ENCODE measurements at places on chromosomes 6 and 20. TPM values are rescaled to one million over a fixed set of nuclear protein-coding genes. Genes with fewer than 3 reads are reported as not detected.

The COX4I2 gene
- not detected for total RNA-seq

DNA sequence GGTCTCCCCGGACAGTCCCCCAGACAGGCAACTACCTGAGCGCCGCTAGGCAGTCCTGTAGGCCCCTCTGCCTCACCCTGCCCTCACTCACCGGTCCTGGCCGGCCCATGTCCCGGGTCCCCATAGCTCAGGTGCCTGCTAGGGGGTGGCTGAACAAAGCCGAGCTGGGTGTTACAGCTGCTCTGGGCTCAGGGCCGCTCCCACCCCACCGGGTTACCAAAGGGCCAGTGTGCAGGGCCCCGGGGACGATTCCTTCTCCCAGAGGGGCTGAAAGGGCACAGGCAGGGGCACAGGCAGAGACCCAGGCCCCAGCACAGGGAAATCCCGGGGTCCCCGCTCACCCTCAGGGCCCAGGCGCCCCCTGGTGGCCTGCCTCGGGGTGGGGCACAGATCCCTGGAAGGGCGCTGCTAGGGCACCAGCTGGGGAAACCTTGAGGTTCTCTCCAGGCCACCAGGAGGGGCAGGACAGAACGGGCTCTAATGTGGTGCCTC, 118.4 kb downstream of the GRM4 start:
- peak; percentile 76 for DNase-seq
- no peaks in the 10 kb centered on the region for H3K27me3 ChIP-seq
- no peaks in the 10 kb centered on the region for H3K36me3 ChIP-seq
- no peak overlapping the region for H3K4me3 ChIP-seq

- no peak for DNase-seq
- H3K4me3 ChIP-seq = no peak overlapping the region
- H3K27me3 ChIP-seq = no peaks in the 10 kb centered on the region
- H3K36me3 ChIP-seq = no peaks in the 10 kb centered on the region
These were observed 11.9 kb upstream of the NSFL1C start for GRCh38 chr20:1478566-1478965.

DNA sequence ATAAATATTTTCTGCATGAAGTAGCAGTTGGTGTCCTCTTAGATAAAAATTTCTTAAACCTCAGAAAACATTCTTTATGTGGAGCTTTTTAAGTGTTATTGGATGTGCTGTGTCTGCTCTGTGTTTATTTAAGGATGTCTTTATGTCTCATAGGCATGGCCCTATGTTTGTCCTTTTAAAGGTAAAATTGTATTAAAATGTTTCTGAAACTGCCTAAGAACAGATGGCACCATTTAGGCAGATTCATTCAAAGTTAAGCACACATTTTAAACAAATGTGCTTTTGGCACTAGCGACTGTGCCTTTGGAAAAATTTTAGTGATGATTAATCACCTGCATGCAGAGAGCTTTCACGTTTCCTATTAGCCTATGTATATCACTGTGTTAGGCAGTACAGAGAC, 125.2 kb downstream of the KIF6 start:
- H3K27me3 ChIP-seq = no peaks in the 10 kb centered on the region
- H3K4me1 ChIP-seq = no peaks in the 10 kb centered on the region
- no peak for DNase-seq
- H3K36me3 ChIP-seq = no peaks in the 10 kb centered on the region

GRCh38 chr6:87396595-87397392, 11.0 kb upstream of the CFAP206 start:
- DNase-seq = peak; percentile 18
- no peak overlapping the region for H3K27ac ChIP-seq

DNA sequence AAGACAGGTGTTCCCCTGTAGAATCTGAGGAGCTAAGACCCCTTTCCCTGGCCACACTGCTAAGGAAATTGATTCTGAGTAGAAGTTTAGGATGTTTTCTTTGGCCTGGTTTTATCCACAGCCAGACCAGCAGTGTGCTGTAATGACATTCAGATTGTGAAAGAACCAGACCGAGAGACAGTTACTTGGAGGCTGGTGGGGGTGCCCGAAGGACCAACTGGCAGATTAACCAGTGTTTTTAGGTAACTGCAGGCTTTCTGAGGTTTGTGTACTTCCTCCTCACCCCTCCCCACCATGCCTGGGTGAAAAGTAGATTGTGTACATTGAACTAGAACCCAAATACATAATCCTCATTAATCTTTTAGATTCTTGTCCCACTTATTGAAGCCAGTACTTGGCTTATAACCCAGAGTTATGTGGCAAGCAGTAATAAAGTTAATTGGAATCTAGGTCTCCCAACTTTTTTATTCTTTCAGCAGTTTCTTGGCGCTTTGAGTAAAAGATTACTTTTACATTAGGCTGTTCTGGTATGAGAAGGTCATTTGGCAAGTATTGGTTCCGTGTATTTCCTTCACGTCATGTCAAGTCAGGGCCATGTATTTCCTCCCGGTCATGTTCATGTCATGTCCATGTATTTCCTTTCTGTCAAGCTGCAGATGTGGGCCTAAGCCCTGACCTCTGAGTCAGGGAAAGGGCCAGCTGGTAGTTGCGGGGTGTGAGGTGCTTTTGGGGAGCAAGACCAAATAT, 93.7 kb downstream of the TCP11 start:
- H3K27ac ChIP-seq = no peak overlapping the region
- H3K4me1 ChIP-seq = peaks cover 14% of the 10 kb centered on the region
- no peak for DNase-seq
- H3K27me3 ChIP-seq = no peaks in the 10 kb centered on the region
- peaks cover 4% of the 10 kb centered on the region for H3K36me3 ChIP-seq
- no peak overlapping the region for H3K4me3 ChIP-seq

GRCh38 chr6:36916126-36916525, 30.4 kb downstream of the C6orf89 start:
- H3K27me3 ChIP-seq = no peaks in the 10 kb centered on the region
- H3K4me1 ChIP-seq = peaks cover 37% of the 10 kb centered on the region
- no peak overlapping the region for H3K4me3 ChIP-seq
- H3K36me3 ChIP-seq = peaks cover 68% of the 10 kb centered on the region
- no peak overlapping the region for H3K27ac ChIP-seq

GRCh38 chr6:37862430-37862829, 42.9 kb downstream of the ZFAND3 start:
- no peaks in the 10 kb centered on the region for H3K36me3 ChIP-seq
- H3K27ac ChIP-seq = no peak overlapping the region
- peaks cover 21% of the 10 kb centered on the region for H3K4me1 ChIP-seq
- DNase-seq = no peak
- H3K27me3 ChIP-seq = no peaks in the 10 kb centered on the region

All from CD4-positive, alpha-beta T cell (primary cell).